ENCODE measurements at places on chromosomes 4 and X. TPM values are rescaled to one million over a fixed set of nuclear protein-coding genes. Genes with fewer than 3 reads are reported as not detected.

DCAF8L2 gene
- not detected for total RNA-seq

DGKQ gene
- total RNA-seq = 28.9 TPM

CHRNA9 gene
- total RNA-seq = not detected

RGN gene
- 0.42 TPM for total RNA-seq

DNA sequence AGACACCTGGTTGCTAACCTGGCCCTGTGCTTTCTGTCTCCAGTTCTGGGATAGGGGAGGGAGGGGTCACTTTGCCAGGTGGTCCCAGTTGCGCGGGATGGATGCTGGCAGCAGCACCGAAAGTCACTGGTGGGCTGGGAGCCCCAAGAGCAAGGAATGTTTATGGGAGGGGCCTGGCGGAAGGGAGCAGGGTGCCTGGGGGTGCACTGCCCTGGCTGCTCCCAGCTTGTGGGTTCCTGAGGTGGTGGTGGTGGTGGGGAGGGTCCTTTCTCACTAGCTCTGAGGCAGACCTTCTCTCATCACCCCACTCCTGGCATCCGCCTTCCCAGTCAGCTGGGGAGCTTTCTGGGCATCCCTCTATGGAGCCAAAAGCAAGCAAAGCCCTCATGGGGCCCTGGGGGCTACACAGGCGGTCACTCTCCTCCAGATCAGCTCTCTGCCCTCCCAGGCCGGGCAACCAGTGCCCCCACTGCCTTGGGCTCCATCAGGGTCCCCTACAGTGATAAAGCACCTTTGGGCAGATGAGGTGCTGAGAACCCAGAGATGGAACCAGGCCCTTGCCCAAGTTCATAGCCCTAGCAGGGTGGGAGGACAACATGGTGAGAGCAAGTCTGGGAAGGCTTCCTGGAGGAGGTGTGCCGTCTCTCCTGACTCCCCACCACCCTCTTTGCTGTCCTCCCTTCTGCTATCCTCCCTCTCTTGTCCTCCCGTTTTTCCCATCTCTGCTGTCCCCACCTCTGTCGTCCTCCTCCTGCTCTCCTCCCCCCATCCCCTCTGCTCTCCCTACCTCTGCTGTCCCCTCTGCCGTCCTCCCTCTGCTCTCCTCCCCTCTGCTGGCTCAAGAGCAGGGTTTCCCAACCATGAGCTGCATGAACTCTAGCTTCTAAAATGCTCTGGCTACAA, 16.0 kb downstream of the FGFR3 start:
- no peak for DNase-seq

- DNase-seq = no peak
These were observed 16.3 kb upstream of the RP2 start for GRCh38 chrX:46820391-46821100.

- no peak for DNase-seq
These were observed 285.0 kb downstream of the ASMT start for GRCh38 chrX:1899841-1900240.

- peak; percentile 45 for DNase-seq
These were observed 476 bp upstream of the GDI1 start for GRCh38 chrX:154436374-154436982.

DNA sequence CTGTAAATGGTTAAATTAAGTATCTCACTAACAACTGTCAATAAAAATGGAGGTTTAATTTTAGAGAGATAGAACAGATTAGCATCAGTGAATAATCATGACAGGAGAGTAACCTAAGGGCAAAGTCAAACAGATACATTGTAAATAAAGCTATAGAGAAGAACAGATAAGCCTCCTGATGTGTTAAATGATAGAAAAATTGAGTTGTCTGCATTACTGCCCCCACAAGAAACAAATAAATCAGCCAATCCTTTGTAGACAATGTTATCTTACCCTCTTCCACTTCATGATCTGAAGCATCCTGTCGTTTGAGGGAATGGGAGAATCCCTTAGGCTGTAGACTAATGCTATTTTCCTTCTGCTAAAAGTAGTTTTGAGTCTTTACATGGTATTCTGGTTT, 147.8 kb downstream of the PCDH18 start:
- no peak for DNase-seq

GRCh38 chrX:20971250-20971649, 403.0 kb upstream of the CNKSR2 start:
- no peak for DNase-seq

- DNase-seq = no peak
These were observed 519.2 kb downstream of the ARAP2 start for GRCh38 chr4:35725131-35725530.

- DNase-seq = no peak
These were observed 68.0 kb upstream of the ATXN3L start for GRCh38 chrX:13387666-13388494.

DNA sequence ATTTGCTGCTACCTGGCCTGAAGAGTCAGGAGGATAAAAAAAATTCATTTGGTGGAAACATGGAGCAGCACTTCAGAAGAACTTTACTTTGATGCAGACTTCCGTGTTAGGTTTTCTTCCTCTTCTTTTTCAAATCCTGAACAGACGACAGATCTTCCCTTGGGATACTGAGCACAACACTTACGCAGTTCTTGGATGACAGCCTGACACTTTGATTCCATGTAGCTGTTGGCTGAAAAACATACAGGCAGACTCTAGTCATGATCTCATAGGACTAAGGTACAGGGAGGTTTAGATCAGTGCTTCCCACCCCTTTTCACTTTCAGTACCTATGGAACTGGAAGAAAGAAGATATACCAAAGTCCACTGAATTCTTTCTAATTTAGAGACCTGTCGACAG, 9.2 kb downstream of the CMC4 start:
- DNase-seq = no peak

DNA sequence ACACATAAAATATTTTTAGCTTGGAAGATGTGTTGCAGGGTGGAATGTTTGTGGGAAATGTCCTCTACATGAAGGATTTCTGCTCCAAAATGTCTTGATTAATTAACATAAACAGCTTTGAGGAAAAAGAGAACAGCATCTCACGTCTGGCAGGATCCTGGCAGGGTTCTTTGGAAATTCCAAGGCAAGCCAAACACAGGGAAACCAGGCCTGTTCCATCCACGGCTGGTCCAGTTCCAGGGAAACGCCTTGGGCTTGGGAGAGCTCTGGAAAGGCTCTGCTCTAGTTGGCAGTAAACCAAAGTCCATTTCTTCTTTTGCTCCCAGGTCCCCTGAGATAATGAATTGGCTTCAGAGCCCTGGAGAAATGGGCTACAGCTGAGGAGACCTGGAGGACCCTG, 42.4 kb upstream of the GAB1 start:
- DNase-seq = no peak

GRCh38 chr4:1381944-1382541, 24.2 kb downstream of the NKX1-1 start:
- DNase-seq = no peak

Data from dermis blood vessel endothelial cell (primary cell).